ENCODE measurements at places on chromosomes 5 and 9. TPM values are rescaled to one million over a fixed set of nuclear protein-coding genes. Genes with fewer than 3 reads are reported as not detected.

PRRT1B gene
- not detected for polyA plus RNA-seq

SELENOP gene
- not detected for polyA plus RNA-seq

FOXD4L4 gene
- not detected for polyA plus RNA-seq

SLC6A18 gene
- polyA plus RNA-seq = not detected

NIPAL4 gene
- 2.2 TPM for polyA plus RNA-seq

ADAMTS13 gene
- 0.35 TPM for polyA plus RNA-seq

CCL27 gene
- not detected for polyA plus RNA-seq

PKD2L2 gene
- polyA plus RNA-seq = 0.46 TPM

TICAM2 gene
- 4.4 TPM for polyA plus RNA-seq

GABRP gene
- polyA plus RNA-seq = not detected

OBP2B gene
- polyA plus RNA-seq = not detected

CBY3 gene
- polyA plus RNA-seq = 0.64 TPM

ORM2 gene
- polyA plus RNA-seq = not detected

GABRA6 gene
- not detected for polyA plus RNA-seq

DDX31 gene
- polyA plus RNA-seq = 7.6 TPM

PCAT7 gene
- polyA plus RNA-seq = not detected

SERF1A gene
- polyA plus RNA-seq = 2.2 TPM

INSL6 gene
- 0.38 TPM for polyA plus RNA-seq

SLC6A7 gene
- polyA plus RNA-seq = not detected

PTPN3 gene
- not detected for polyA plus RNA-seq

TPPP gene
- polyA plus RNA-seq = not detected

ACOT12 gene
- polyA plus RNA-seq = not detected

PGM5 gene
- not detected for polyA plus RNA-seq

CDX1 gene
- not detected for polyA plus RNA-seq

OR2K2 gene
- not detected for polyA plus RNA-seq
